Right kidney (tissue), 9 donors: ENCODE measurements at places on chromosomes 2 and 18.
A peak's percentile ranks its signal among the peaks of the same experiment; 100 is the strongest.

DNA sequence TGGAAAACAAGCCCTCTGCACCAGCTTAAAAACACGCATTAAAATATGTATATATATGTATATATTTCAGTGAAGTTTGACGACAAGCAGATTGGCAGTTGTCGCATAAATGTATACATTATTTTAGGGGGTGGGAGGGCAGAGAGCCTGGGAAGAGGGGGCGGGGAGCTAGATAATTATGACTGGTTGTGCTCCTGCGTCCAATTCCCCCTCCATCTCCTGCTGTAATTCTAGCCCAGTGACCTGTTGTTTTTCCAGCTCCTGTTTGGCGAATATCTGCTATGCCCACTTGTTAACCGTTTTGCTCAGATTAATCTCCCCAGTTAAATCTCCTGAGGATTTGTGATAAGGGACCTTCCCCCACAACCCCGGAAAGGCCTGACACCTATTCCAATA, 656 bp downstream of the UNC80 start:
- peak; percentile 1 for DNase-seq

GRCh38 chr2:73944714-73945113, 18.0 kb downstream of the DGUOK start:
- DNase-seq: no peak

DNA sequence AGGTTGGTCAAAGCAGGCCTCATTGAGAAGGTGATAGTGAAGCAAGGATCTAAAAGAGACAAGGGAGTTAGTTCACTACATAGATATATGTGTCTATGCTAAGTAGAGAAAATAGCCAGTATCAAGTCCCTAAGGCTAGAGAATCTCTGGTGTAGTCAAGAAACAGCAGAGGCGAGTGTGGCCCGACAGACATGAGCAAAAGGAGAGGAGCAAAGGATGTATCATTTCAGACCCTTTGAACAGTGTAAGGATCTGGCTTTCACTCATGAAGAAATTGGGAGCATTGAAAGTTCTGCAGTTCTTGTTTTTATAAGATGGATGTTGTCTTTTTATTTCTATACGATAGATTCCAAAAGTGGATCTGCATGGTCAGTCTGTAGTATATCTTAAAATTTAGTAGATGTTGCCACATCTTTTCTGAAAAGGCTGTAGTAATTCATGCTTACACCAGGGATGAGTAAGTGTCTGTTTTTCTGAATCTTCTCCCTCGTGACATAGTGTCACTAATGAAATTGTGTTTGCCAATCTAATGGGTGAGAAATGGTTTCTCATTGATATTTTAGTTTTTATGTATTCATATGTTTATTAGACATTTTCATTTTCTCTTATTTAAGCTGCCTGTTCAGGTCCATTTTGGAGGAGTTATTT, 18.8 kb downstream of the SP100 start:
- no peak for DNase-seq

DNA sequence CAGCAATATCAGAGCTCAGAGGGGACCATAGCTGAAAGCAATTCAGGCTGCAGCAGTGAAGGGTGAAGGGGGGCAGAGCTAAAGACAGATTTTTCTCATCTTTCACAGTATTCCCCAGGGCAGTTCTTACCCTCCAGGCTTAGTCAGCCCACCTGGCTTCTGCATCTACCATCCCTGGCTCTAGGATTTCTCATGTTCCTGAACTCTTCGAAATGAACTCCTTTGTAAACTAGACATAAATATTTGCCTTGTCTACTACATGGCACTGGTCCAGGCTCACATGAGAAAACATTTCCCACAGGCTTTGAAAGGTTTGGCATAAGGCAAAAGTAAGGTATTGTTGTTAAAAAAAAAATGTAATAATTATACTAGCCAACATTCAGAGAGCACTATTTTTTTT, 23.6 kb upstream of the NEB start:
- no peak for DNase-seq

DNA sequence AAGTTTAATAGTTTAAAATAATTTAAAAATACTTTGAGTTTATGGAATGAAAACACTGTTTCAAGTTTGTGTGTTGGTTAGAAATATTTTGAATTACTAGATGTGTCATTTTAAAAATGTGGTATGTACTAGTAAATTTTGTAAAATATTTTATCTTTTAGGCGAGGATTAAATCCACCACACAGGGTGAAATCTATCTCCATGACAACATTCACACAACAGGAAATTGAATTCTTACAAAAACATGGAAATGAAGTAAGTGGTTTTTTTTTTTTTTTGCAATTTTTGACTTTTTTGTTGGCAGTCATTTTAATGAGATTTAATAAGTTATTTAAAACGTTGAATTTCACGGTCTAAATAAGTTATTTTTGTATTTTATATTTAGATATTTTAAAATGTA, 19.4 kb downstream of the AGFG1 start:
- no peak for DNase-seq

DNA sequence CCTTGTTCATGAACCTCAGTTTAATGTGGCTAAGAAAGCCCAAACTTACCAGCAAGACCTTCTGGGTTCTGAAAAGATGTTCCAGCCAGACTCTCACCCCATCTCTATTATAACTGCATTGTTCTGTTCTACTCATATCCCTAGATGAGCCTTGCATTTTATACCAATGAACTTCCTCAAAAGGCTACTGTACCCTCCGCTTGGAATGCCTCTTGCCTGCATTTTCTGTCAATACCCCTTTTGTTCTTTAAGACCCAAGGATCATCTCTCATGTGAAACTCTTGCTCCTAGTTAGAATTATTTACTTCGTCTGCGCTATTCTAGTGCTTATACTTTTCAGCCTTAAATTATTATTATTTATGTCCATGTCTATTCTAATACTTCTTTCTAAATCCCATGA, 181.5 kb downstream of the MYO3B start:
- no peak for DNase-seq

GRCh38 chr2:100645695-100646429, 83.1 kb downstream of the PDCL3 start:
- DNase-seq: no peak

GRCh38 chr2:64793701-64794100, 140.0 kb upstream of the SERTAD2 start:
- no peak for DNase-seq

GRCh38 chr2:177726931-177727348, 334.4 kb downstream of the AGPS start:
- no peak for DNase-seq

GRCh38 chr2:135792401-135793150, 44.4 kb downstream of the LCT start:
- no peak for DNase-seq
